ENCODE measurements at places on chromosomes 13 and 19. TPM values are rescaled to one million over a fixed set of nuclear protein-coding genes. Genes with fewer than 3 reads are reported as not detected.

The ZNF565 gene
- 5.1 TPM for total RNA-seq

The KCNN4 gene
- total RNA-seq = 9.9 TPM

The PLK5 gene
- total RNA-seq = not detected

The BCAM gene
- total RNA-seq = not detected

The TMTC4 gene
- 9.2 TPM for total RNA-seq

The MIDN gene
- 67.0 TPM for total RNA-seq

The VAV1 gene
- total RNA-seq = 46.8 TPM

The PRTN3 gene
- 0.31 TPM for total RNA-seq

The ZNF534 gene
- 0.10 TPM for total RNA-seq

The ZNF160 gene
- 48.6 TPM for total RNA-seq

The SCGB2B2 gene
- total RNA-seq = 0.10 TPM

The RASGRP4 gene
- total RNA-seq = 19.3 TPM

The CAMSAP3 gene
- total RNA-seq = 0.10 TPM

The TNFSF13B gene
- 36.6 TPM for total RNA-seq

The CYP4F8 gene
- total RNA-seq = under 0.01 TPM

The ZNF571 gene
- total RNA-seq = 15.6 TPM

The CEACAM7 gene
- not detected for total RNA-seq

The MADCAM1 gene
- not detected for total RNA-seq

The SH2D3A gene
- 14.0 TPM for total RNA-seq

The KASH5 gene
- not detected for total RNA-seq

The CCDC169 gene
- total RNA-seq = not detected

The CADM4 gene
- total RNA-seq = 0.42 TPM

The IZUMO2 gene
- not detected for total RNA-seq
